Effector memory CD4-positive, alpha-beta T cell (primary cell): ENCODE measurements at places on chromosomes 4 and X.

DNA sequence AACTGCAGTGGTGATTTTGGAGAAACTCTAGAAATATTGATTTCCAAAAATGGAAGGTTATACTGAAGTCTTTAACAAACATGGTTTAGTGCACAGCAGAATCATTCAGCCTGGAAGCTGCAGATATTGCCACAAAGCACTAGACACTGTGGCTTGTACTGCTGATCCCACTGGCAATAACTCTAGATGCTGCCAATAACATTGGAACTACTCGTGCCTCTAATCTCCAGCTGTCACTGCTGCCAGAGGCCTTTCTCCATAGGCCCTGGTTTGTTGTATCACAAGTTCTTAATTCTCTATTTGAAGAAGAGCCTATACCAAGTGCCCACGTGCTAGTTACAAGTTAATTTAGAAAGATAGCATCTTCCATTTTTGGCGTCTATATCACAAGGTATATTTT lies 19.3 kb downstream of the DMP1 start:
- DNase-seq: no peak

DNA sequence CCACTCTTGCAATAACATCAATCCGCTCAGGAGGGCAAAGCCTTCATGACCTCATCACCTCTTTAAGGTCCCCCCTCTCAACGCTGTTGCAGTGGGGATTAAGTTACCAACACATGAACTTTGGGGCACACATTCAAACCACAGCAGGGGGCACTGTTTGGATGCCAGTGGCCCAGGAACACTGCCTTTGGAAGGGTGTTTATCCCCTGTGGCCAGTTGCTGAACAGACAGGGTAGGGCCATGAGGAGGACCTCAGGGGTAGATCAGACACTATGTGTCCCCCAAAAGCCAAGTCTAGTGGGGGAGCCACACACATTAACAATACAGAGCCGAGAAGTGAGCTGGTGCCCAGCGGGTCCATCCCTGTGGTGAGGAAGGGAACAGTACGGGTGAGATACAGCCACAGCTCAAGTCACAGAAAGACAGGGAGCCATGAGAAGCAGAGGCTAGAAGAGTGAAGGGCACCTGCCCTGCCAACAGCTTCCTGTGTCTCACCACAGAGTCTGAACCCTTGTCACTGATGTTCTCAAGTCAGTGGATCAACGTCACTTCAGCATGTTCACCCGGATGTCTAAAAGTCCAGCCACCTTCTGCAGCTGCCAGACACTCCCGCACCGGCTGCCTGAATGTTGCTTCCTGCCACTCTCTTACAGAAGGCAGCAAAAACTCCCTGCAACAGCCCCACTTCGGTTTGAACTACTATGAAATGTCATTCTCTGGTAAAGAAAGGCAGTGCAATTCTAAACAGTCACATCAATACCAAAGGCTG lies 19.9 kb upstream of the MXD4 start:
- DNase-seq: peak; percentile 87

- DNase-seq: no peak
These were observed 58.5 kb downstream of the ANTXR2 start for GRCh38 chr4:80014531-80014930.

- no peak for DNase-seq
These were observed 127.1 kb downstream of the KLHL13 start for GRCh38 chrX:117989512-117989911.

DNA sequence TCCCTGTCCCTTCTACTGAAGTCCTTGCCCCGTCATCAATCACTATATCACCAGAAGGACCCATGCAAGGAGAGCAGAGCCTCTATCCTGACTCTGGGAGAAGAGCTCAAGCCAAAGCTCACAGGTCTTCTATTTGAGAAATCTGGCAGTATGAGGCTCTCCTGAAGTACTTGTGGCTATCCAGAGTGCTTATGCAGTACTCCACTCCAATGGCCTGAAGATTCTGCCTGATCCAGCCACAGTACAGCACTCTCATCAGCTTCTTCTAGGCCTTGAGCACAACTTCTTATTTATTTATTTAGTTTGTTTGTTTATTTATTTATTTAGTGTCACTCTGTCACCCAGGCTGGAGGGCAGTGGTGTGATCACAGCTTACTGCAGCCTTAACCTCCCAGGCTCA lies 13.0 kb downstream of the USP26 start:
- no peak for DNase-seq

GRCh38 chrX:148024425-148025148 lies 43.5 kb downstream of the FMR1NB start:
- no peak for DNase-seq

GRCh38 chr4:74108457-74109115 lies 9.6 kb upstream of the CXCL2 start:
- DNase-seq: no peak

DNA sequence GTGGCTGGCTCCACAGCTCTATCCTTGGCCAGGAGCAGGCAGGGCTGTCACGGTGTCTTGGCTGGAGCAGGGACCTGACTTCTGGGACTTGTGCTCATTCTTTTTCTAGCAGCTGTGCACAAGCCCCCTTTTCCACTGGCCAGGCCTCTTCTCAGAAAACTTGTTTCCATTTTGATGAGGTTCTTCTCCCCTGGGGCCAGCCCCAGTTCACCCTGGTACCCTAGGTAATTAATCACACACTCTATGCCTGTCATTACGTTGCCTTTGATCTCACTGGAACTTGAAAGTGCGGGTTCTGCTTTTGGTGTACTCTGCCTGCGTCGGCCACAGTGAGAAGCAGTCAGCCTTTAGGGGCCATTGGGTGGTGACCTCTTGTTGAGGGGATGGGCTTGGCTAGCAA lies 26.6 kb downstream of the DRD5 start:
- no peak for DNase-seq

DNA sequence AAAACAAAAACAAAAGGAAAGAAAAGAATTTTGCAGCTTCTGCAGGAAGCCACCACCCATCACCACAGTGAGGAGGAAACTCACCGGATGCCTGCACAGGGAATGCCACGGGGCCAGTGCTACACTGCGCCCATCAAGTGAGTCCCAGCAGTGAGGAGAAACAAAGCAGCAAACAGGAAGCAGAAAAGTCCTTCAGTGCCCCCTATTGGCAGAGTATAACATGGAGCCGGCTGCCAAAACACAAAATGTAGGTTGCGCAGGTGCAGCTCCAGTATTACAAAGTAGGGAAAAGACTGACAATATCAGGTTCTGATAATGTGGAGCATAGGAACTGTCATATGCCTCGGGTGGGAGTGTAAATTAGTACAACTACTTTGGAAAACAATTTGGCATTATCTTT lies 23.3 kb upstream of the SCML2 start:
- DNase-seq: no peak

DNA sequence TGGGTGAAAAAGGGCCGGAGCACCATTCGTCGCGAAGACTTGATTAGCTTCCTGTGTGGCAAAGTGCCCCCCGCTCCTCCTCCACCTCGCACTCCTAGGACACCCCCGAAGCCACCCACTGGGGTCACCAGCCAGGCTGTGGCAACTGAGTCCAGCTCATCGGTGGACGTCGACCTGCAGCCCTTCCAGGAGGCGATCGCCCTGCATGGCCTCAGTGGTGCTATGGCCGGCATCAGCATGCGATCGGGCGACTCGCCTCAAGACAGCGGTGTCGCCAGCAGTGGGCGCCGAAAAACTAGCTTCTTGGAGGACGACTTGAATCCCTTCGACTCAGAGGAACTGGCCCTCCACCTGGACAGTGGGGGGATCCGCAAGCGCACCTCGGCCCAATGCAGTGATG lies 126.8 kb upstream of the CXorf66 start:
- no peak for DNase-seq

GRCh38 chr4:38013461-38014366 lies 53.5 kb downstream of the PTTG2 start:
- DNase-seq: no peak
